ENCODE measurements at places on chromosomes 5 and 9. TPM values are rescaled to one million over a fixed set of nuclear protein-coding genes. Genes with fewer than 3 reads are reported as not detected.

Gene KCNV2
- total RNA-seq, result not detected

Gene C5
- total RNA-seq, result 8.4 TPM

DNA sequence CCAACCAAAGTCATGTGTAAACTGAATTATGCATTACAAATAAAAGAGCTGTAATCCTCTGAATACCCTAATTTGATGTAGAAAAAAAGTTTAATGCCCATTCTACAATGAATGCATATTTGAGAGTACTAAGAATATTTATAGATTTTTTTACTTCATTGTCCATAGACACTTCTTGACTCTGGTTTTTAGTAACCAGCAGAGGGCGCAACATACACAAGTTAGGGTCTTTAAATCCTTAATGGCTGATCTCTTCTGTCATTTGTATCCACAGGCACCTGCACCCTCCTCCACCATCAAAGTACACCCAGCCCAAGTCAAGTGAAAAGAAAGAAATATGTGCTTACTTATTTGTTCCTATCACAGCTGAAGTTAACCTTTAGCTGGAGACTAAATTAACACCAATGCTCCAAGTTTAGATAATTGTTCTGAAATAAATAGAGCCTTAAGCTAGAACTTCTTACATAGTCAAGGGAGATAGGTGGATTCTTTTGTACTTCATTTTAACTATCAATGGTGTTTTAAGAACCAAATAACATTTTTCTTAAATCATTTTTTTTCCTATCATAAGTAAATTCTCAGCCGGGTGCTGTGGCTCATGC is 524.2 kb upstream of the DAB2 start:
- peak; percentile 57 for DNase-seq

DNA sequence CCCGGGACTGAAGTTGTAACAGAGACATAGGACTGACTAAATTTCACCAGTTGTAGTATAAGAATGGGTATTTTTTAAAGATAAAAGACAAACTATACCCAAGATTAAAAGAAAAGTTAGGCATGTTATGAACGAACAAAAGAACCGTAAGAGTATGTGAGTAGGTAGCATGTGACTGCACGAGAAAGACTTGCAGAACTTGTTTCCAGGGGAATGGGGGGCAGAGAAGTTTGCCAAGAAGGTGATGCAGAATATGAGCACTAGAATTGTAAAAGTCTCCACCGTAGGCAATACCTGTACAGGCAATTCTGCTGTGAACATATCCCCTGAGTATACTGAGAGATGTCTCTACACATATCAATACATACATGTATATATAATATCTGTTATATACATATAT is 614.7 kb downstream of the PRELID2 start:
- no peak for DNase-seq

- no peak for DNase-seq
Measured at GRCh38 chr5:68383888-68384310, 168.3 kb downstream of the PIK3R1 start.

DNA sequence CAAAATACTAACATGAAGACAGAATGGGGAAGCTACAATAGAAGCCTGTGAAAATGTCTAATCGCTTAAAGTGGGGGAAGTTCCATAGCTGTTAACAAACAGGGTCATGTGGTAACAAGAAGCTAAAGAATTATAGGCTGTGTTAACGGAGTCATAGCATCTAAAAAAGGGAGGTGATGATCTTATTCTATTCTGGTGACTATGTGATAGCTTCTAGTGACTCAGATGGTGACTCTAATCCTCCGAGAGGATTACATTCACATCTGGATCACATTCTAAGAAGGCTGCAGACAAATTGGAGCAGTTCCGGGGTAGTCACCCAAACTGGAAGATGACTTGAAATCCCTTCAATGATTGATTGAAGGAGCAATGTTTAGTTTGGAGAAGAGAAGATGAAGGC is 142.1 kb downstream of the LIFR start:
- DNase-seq, result peak; percentile 57

GRCh38 chr5:172186114-172186695 is 1.8 kb downstream of the STK10 start:
- no peak for DNase-seq

Data from RPMI7951 (cell line).